ENCODE measurements at places on chromosomes 2 and 18.

- DNase-seq: no peak
Measured at GRCh38 chr2:159177957-159178356, 108.5 kb downstream of the WDSUB1 start.

GRCh38 chr2:441258-442022, 153.5 kb upstream of the ALKAL2 start:
- no peak for DNase-seq

DNA sequence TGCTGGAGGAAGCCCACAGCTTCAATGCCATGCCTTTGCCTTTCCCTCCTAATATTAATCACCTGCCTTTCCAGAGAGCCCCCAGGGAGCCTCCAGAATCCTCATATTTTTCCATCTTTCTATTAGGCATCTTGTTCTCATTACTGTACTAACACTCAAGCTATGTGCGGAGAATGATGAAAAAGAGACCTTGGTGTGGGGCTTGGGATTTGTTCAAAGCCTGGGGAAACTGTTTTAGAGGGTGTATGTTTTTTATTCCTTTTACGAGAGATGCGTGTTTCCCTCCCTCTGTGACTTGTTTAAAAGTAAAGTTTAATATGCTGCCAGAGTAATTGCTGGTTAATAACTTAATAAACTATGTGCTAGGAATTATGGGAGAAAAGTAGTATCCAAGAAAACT, 102.4 kb upstream of the ZFP36L2 start:
- DNase-seq: no peak

GRCh38 chr2:122193622-122194021, 438.2 kb downstream of the TSN start:
- peak; percentile 78 for DNase-seq
